ENCODE measurements at places on chromosomes 4 and X.

DNA sequence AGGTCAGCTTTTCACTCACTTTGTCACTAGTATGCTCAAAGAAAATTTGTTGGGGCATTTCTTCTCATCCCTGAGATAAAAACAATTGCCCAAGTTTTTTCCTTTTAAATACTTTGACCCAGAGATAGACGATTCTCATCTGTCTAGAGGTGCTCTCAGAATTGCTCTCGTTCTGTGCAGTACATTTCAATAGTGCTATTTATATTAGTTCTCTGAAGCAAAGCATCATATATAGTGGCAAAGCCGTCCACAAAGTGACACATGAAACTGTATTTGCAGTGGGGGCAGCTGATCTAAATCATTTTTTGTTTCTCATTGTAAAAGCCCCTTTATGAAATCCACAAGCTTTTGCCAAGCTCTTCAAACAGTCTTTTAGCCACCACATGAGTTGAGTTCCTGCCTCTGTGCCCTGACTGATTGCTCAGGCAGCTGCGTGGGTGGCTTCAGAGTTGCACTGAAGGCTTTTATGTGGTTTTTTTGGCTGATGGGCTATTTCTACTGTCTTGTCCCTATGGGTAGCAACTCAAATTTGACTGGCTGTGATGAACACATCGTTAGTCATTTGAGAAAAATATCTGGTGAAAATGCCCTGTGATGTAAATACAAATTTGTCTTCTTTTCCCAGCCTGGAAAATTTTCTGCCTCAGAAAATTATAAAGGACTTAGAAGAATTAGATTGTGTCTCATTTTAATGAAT lies 119.1 kb upstream of the OTUD4 start:
- DNase-seq: no peak

DNA sequence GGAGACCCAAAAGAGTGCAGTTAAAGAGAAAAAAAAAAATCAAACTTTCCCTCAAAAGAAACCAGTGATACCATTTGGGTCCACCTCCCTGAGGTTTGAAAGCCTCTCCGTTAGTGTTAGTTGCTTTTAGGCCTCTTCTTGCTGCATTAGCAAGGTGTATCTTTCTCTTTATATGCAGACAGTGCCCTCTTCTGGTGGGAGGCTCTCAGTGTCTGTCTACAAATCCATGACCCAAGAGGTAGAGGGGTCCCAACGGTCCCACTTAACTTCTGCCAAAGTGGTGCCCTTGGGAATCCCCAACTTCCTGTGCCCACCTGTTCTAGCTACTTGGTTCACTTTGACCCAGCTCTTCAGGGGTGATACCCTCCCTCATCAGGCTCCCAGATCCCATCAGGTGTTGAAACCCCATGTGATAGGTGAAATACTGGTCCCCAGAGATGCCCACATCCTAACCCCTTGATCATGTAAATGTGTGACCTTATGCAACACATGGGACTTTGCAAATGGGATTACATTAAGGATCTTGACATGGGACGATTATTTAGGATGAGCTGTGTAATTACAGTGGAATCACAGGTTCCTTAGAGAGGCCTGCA lies 63.7 kb upstream of the CD99 start:
- DNase-seq: peak; percentile 52

- DNase-seq: no peak
Observed at GRCh38 chrX:65783746-65784145, 116.3 kb downstream of the MSN start.

DNA sequence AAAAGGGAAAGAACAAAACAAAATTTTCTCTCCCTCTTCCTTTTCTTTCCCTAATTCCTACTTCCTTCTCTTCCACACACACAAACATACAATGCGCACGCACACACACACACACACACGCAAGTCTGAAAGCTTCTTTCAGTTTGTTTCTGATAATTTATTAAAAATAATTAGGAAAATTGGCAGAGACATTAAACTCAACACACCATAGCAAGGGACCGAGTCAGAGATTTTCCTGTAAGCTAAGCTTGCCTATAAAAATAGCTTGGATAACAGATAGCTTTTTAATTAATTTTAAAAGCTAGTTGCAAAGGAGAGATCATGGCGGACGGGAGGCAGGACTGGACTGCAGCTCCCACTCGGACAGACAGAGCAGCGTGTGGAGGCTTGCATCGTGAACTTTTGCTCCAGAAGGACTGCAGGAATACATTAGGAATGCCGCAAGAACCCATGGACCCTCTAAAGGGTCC lies 92.6 kb upstream of the MAPK10 start:
- DNase-seq: no peak

- no peak for DNase-seq
Observed at GRCh38 chr4:6126971-6127745, 73.2 kb downstream of the JAKMIP1 start.

DNA sequence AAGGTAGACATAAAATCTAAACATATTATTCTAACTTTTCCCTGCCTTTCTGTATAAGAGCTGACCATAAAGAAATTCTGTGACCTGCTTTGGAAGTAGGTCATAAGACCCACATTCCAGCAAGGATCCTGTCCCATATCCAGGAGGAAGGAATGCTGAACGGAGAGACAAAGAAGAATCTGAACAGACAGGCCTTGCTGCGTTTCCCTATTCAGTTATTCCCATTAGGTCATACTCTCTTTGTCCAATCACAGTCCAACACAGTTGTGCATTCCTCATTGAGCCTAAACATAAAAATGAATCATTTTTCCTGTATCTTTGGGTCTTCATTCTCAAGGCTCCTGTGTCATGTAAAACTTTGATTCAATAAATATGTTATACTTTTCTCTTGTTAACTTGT lies 287.6 kb upstream of the TAPT1 start:
- DNase-seq: no peak

DNA sequence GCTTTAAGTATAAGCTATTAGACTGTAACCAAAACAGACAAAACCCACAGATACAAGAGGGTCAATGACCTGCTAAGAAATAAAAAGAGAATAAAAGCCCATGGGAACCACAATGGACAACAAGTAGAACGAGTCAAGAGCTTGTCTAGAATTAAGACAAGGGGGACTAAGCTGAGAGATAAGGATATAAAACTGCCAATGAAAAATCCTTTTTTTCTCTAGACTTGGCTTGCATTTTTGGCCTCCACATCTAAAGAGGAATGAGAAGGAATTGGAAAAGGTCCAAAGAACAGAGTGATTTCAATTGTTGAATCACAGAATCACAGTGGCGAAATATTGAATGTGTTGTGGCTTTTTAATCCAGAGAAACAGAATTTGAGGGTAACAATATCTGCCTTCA lies 135.7 kb downstream of the QDPR start:
- no peak for DNase-seq

DNA sequence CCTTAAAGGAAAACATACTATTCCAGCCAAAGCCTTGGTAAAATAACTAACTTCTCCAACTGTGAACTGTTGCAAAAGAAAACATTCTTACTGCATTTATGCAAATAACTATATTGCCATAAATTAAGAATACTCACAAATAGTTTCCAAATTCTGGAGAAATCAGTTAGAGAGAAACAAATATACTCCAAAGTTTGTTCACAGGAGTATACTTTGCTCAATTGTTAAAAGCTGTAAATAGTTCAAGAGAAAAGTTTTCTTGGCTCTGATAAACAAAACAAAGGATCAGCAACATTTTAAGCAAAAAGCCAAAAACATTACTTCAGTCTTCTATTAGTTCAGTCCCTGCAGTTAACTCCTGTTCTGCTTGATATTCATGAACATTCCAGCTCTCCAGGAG lies 83.0 kb downstream of the EIF4E start:
- DNase-seq: peak; percentile 17

GRCh38 chr4:98639108-98639507 lies 19.3 kb downstream of the TSPAN5 start:
- no peak for DNase-seq
